ENCODE measurements at places on chromosomes 12 and 14. TPM values are rescaled to one million over a fixed set of nuclear protein-coding genes. Genes with fewer than 3 reads are reported as not detected.

KRT76 gene
- total RNA-seq: not detected

CMKLR1 gene
- total RNA-seq: 0.03 TPM

MIP gene
- total RNA-seq: not detected

CHMP4A gene
- 86.2 TPM for total RNA-seq

PTCSC3 gene
- total RNA-seq: not detected

PTPRR gene
- 0.33 TPM for total RNA-seq

RD3L gene
- not detected for total RNA-seq

COCH gene
- 25.2 TPM for total RNA-seq

TMEM229B gene
- total RNA-seq: 0.21 TPM

LRRC43 gene
- total RNA-seq: 0.10 TPM

IGFBP6 gene
- 242 TPM for total RNA-seq

JPH4 gene
- total RNA-seq: 0.10 TPM

TMEM179 gene
- 0.38 TPM for total RNA-seq

GPHN gene
- total RNA-seq: 15.4 TPM

IL31 gene
- total RNA-seq: not detected

CINP gene
- 62.6 TPM for total RNA-seq

LRP10 gene
- total RNA-seq: 81.1 TPM

COA8 gene
- 53.3 TPM for total RNA-seq

RIN3 gene
- 21.1 TPM for total RNA-seq

HCAR1 gene
- total RNA-seq: 0.03 TPM

WSCD2 gene
- total RNA-seq: not detected

NRXN3 gene
- total RNA-seq: 1.0 TPM

IRAK3 gene
- total RNA-seq: 1.3 TPM

RITA1 gene
- 28.9 TPM for total RNA-seq

DTX3 gene
- 16.2 TPM for total RNA-seq

KLRC2 gene
- 2.2 TPM for total RNA-seq

RERGL gene
- not detected for total RNA-seq

RND1 gene
- 5.1 TPM for total RNA-seq

TAS2R20 gene
- total RNA-seq: 0.07 TPM

Measured in A549 treated with Hydrocortisone at 1 μM for 4 hours (cell line).